ENCODE measurements at places on chromosomes 7 and 10.

GRCh38 chr7:29139796-29140195, 6.5 kb downstream of the CPVL start:
- no peak for DNase-seq

- no peak for DNase-seq
Measured at GRCh38 chr7:116211913-116212596, 1.7 kb downstream of the TES start.

GRCh38 chr7:91846436-91846835, 34.1 kb downstream of the MTERF1 start:
- no peak for DNase-seq

DNA sequence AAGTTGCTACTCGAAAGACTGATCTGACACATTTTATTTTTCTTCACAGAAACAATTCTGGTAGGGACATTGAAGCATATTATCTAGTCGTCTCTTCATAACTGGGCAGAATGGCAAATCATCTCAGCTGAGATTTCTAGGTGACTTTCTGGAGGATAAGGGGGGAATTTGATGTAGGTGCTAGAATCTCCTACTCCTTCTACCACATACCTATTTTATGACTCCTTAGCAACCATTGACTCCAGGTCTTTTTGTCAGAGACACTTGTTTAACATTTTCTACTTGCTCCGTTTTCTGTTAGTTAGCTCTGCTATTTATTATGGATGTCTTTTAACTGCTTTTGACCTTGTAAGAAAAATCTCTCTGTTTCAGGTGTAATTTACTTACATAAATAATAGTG, 380.9 kb upstream of the SEMA3C start:
- no peak for DNase-seq

GRCh38 chr7:114598946-114599345, 184.3 kb downstream of the FOXP2 start:
- no peak for DNase-seq

GRCh38 chr7:82449910-82450309, 6.3 kb upstream of the CACNA2D1 start:
- DNase-seq = no peak

GRCh38 chr10:95229724-95230627, 35.9 kb downstream of the ACSM6 start:
- no peak for DNase-seq

- no peak for DNase-seq
Measured at GRCh38 chr10:127947211-127947610, 40.3 kb downstream of the PTPRE start.

DNA sequence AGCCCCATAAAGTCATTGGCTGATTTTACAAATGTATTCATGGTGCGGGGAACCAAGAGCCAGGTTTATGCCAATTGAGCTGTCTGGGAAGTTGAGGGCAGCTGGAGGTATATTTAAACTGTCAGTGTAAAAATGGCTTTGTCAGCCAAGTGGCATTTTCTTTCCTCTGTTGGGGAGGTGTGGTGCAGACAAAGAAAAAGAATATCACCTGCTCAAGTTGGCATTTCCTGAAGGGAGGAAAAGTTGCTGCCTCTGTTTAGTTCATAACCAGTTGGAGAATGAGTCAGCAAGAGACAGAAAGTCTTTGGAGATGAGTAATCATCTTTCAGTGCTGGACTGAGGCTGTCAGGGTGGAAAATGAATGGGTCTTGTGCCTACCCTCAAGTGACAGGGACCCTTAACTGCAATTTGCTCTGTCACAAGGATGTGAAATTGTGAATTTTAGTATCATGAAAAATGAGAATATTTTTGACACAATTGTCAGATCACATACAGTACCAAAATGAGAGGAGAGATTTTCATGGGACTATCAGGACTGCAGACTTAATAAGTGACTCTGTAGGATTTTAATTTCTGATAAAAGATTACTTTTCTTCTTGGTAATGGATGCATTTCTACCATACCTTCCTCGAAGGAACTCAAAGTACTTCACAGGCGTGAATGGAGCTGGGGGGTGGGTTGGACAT, 137.3 kb downstream of the ANLN start:
- no peak for DNase-seq

DNA sequence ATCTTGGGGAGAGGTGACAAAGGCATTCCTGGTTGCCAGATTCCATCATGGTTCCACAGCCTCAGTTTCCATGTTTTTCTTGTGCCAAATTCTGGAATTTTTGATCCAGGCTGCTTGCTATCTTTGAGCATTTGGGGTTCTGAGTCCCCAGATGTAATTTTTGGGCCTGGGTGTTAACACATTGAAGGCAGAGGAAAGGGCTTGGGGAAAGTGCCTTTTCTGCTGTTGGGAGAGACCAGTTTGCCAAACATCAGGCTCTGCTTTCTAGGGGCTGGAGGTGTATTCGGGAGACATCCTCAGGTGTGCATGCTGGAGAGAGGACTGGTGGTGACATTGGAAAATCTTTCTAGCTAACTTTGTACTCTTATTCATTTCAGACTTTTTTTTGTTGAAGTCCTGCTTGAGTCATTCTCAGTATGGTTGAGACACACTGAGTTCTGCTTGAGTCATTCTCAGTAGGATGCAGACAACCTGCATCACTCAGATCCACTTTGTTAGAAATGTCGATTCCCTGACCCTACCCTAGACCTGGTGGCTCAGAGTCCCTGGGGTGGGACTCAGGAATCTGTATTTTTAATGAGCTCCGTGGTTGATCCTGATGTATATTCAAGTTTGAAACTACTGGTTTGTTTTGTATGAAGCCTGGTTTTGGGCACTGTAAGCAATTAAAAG, 101.0 kb downstream of the LRMDA start:
- no peak for DNase-seq

GRCh38 chr10:63671317-63671937, 150.2 kb downstream of the REEP3 start:
- DNase-seq = no peak

DNA sequence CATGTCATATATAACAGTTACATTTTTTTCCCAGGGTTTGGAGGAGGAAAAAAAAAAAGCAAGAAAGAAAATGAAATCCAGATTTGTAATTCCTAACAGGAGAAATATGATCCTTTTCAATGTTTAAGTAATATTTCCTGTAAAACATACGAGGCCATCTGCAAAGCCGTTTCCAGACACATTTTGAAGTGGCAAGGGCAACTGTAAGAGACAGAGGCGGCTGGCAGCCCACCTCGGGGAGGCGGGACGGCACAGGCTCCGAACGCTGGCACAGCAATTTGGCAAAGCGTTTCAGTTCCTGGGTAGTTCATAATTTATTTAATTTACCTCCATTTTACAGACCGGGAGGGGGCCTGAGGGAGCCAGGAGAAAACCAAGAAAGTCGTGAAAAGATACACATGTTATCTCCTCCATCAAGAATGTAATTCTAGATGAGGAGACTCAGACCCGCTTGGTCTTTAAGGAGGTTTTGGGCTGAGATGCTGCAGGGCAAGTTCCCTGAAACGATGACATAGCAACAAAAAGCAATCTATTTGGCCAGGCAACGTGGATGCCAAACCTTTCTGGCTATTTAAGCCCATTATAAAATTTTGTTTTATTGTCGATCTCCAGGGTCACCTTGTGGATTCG, 448.5 kb upstream of the MKI67 start:
- DNase-seq = no peak

GRCh38 chr7:16189026-16189715, 232.2 kb downstream of the CRPPA start:
- no peak for DNase-seq

DNA sequence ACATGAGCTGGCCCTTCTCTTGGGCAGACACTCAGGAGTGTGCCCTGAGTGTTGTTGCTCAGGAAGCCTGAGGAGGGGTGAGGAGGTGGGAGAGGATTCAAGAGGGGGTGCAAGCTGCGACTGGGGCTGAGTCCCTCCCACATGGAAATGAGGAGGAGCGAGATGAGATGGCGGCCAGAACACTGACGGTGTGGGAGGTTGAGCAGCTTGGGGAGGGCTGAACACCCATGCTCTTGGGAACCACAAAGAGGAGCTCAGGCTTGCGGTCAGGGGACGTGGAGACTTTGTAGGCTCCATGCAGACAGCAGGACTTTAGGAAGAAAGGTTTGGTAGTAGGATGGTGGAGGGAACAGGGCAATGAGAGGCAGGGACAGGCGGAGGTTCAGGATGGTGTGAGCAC, 163.2 kb upstream of the SHH start:
- no peak for DNase-seq

- DNase-seq = no peak
Measured at GRCh38 chr7:13687500-13687899, 302.0 kb downstream of the ETV1 start.

DNA sequence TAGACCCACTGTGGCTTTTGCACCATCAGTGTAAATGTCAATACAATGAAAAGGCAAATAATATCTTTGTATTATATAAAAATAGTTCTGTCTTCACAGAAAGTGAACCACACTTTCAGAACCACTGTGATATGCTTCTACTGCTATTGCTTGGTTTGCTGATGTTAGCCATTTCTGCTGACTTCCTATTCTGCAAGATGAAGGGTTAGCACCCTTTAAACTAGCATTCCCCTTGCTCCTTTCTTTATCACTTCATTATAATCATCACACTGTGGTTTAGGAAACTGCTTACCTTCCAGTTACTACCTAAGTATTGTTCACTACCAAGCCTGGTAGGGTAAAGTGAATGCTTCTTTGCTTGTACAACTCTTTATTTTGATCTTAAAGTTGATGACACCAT, 29.2 kb downstream of the MYPN start:
- DNase-seq = no peak

DNA sequence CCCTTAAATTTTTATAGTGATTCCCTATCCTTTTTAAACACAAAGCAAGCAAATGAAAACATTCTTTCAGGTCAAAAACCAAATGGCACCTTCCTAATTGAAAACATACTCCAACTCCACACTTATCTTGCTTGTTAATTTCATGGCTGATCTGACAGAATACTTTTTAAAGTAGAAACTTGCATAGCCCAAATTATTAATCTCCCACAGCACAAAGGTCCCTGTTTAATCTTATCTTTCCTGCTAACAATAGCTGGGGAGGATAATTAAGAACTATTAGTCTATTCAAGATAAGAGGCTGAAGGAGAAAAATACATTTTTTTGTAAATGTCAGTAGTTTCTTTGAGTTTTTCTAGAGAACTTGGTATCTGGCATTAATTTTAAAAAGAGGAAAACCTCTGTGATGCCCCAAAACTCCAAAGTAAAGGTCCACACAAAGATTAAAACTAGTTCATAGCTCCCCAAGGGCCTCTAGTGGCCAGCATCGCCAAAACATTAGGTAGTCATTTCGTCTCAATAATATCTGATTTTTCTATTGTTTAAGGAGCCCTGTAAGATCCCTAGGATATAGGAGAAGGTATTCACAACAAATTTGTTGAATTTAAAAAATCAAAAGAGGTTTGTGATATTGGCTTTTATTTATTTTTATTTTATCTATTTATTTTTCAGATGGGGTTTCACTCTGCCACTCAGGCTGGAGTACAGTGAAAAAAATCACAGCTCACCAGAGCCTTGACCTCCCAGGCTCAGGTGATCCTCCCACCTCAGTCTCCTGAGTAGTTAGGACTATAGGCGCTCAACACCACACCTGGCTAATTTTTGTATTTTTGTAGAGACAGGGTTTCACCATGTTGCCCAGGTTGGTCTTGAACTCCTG, 14.7 kb downstream of the CDNF start:
- DNase-seq = no peak

- DNase-seq = no peak
Measured at GRCh38 chr7:55992346-55992745, 28.0 kb downstream of the NIPSNAP2 start.

- DNase-seq = no peak
Measured at GRCh38 chr7:93757426-93757825, 133.1 kb downstream of the TFPI2 start.

- no peak for DNase-seq
Measured at GRCh38 chr10:86178401-86179152, 188.0 kb downstream of the GRID1 start.

GRCh38 chr7:17706734-17707133, 233.6 kb downstream of the SNX13 start:
- DNase-seq = no peak

DNA sequence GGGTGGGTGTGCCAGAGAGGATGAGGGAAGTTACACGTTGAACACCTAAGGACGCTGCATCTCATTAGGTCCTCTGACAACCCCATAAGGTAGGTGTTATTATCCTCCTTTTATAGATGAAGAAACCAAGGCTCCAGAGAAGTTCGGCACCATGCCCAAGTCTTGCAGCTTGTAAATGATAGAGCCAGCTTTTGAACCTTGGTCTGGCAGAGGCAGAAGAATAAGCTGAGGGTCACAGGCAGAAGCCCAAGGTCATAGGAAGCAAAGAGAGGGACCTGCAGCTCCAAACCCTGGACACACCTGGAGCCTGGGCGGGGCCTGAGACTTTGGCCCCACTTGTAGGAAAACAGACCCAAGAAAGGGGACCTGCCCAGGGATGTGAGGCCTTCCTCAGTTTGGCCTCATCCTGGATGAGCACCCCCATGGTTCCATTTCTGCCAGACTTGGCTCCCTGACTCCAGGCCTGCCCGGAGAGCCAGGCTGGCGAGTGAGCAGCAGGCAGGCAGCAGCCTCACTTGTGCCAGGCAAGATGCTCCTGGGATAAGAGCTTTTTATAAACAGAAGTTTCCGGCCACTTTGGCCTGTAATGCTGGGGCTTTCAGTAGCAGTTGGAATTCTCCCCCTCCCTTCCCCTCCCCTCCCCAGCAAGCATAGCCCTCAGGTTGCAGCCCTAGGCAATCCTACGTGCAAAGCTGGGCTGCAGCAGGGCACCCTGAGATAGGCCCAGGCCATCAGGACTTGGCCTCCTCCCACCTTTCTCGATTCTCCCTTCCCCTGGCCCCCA, 2.4 kb downstream of the KCNH2 start:
- no peak for DNase-seq

GRCh38 chr10:120990831-120991230, 139.7 kb downstream of the WDR11 start:
- no peak for DNase-seq

- no peak for DNase-seq
Measured at GRCh38 chr10:15313843-15314242, 57.2 kb downstream of the FAM171A1 start.

DNA sequence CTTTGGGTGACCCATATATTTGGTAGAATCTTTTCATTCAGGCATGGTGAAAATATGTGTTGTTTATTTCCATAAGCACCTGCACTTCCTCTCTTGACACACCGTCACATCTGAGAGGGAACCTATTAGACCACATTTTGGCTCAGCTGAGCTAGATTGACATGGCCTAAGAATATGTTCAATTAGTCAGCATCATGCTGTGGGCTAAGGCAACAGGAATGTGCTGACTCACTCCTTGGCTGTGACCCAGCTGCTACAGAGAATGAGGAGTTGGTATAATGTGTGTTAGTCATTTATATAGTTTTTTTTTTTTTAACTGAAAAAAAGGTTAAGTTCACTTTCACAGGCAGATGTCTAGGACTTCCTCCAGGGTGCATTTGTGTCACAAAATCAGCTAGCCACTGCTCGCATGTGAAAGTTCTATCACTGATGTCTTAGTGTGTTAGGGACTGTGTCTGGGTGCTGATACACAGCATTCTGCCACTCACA, 180.6 kb downstream of the SEMA3E start:
- peak; percentile 24 for DNase-seq
